GM23248 (cell line): ENCODE measurements at places on chromosomes 1 and 21. TPM values are rescaled to one million over a fixed set of nuclear protein-coding genes. Genes with fewer than 3 reads are reported as not detected.

DNA sequence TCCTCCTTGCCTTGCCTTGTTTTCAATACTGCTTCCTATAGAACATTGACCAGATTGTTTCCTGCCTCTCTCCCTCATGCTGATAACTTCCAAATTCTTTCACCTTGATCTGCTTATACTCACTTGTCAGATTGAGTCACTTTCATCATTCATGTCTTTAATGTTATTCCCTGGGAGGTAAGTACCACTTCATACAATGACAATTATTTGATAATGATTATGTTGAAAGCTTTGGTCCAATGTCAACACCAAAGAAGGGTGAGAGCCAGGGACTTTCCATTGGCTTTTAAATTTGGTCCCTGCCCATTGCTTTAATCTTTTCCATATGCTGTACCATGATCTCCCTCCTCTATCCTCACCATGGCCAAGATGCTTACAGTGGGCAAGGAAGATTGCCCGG, 137.4 kb downstream of the SYT2 start:
- DNase-seq, result no peak
- H3K4me3 ChIP-seq, result no peak overlapping the region
- no peaks in the 10 kb centered on the region for H3K27me3 ChIP-seq
- no peak overlapping the region for H3K27ac ChIP-seq
- H3K36me3 ChIP-seq, result no peaks in the 10 kb centered on the region
- peaks cover 53% of the 10 kb centered on the region for H3K4me1 ChIP-seq

- no peaks in the 10 kb centered on the region for H3K4me1 ChIP-seq
- peak; percentile 47 for DNase-seq
- no peak overlapping the region for H3K27ac ChIP-seq
Observed at GRCh38 chr1:236168716-236169429, 26.5 kb downstream of the GPR137B start.

The LYPLAL1 gene
- total RNA-seq, result 9.1 and 11.4 TPM in 2 replicates

The AMY2B gene
- 1.1 and 2.5 TPM in 2 replicates for total RNA-seq

The F13B gene
- total RNA-seq, result not detected in 2 replicates

DNA sequence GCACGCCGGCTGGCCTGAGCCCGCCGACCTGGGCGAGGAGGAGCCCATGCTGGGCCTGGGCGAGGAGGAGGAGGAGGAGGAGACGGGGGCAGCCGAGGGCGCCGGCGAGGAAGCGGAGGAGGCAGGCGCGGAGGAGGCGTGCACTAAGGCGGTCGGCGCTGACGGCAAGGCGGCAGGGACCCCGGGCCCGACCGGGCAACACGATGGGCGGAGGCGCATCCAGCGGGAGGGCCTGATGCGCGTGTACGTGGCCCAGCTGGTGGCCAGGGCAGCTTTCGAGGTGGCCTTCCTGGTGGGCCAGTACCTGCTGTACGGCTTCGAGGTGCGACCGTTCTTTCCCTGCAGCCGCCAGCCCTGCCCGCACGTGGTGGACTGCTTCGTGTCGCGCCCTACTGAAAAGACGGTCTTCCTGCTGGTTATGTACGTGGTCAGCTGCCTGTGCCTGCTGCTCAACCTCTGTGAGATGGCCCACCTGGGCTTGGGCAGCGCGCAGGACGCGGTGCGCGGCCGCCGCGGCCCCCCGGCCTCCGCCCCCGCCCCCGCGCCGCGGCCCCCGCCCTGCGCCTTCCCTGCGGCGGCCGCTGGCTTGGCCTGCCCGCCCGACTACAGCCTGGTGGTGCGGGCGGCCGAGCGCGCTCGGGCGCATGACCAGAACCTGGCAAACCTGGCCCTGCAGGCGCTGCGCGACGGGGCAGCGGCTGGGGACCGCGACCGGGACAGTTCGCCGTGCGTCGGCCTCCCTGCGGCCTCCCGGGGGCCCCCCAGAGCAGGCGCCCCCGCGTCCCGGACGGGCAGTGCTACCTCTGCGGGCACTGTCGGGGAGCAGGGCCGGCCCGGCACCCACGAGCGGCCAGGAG, 7.2 kb upstream of the IBA57 start:
- no peaks in the 10 kb centered on the region for H3K27me3 ChIP-seq
- peak; percentile 34 for DNase-seq
- H3K4me1 ChIP-seq, result peaks cover 19% of the 10 kb centered on the region; the same call in 1 of the 2 replicates
- H3K36me3 ChIP-seq, result no peaks in the 10 kb centered on the region
- H3K27ac ChIP-seq, result no peak overlapping the region

- peaks cover 6% of the 10 kb centered on the region; the same call in 1 of the 2 replicates for H3K4me1 ChIP-seq
- no peaks in the 10 kb centered on the region for H3K27me3 ChIP-seq
- no peak for DNase-seq
- H3K36me3 ChIP-seq, result no peaks in the 10 kb centered on the region
- H3K4me3 ChIP-seq, result no peak overlapping the region
Observed at GRCh38 chr1:221747839-221748238, 6.0 kb upstream of the DUSP10 start.

DNA sequence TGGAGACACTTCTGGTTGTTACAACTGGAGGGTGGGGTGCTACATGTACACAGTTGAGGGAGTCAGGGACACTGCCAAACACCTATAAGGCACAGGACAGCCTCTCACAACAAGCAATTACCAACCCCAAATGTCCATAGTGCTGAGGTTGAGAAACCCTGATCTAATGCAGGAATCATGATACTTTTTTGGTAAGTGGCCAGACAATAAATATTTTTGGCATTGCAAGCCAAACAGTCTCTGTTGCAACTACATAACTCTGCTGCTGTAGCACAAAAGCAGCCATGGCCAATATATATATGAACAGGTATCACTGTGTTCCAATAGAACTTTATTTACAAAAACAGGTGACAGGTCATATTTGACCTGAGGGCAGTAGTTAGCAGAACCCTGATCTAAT, 177.5 kb downstream of the ASTN1 start:
- H3K27ac ChIP-seq, result no peak overlapping the region

The NT5C1A gene
- total RNA-seq, result not detected in 2 replicates

- DNase-seq, result no peak
- no peak overlapping the region for H3K4me3 ChIP-seq
- H3K27ac ChIP-seq, result no peak overlapping the region
Observed at GRCh38 chr1:211695135-211695816, 19.9 kb upstream of the NEK2 start.

- no peak overlapping the region for H3K27ac ChIP-seq
- no peak for DNase-seq
- no peaks in the 10 kb centered on the region for H3K36me3 ChIP-seq
- H3K4me3 ChIP-seq, result no peak overlapping the region
- H3K27me3 ChIP-seq, result peaks cover 44% of the 10 kb centered on the region
Observed at GRCh38 chr1:92476071-92476631, 10.6 kb downstream of the GFI1 start.

GRCh38 chr1:228378090-228378872, 28.4 kb downstream of the TRIM11 start:
- H3K4me1 ChIP-seq, result no peaks in the 10 kb centered on the region
- H3K27me3 ChIP-seq, result no peaks in the 10 kb centered on the region
- H3K4me3 ChIP-seq, result peak overlapping the region; percentile 80
- peak; percentile 88 for DNase-seq
- H3K27ac ChIP-seq, result no peak overlapping the region

- peak overlapping the region; percentile 73 for H3K27ac ChIP-seq
- no peaks in the 10 kb centered on the region for H3K27me3 ChIP-seq
- H3K4me1 ChIP-seq, result peaks cover 30% of the 10 kb centered on the region
- H3K36me3 ChIP-seq, result no peaks in the 10 kb centered on the region
- no peak overlapping the region for H3K4me3 ChIP-seq
Observed at GRCh38 chr1:2258996-2259395, 30.9 kb downstream of the SKI start.

DNA sequence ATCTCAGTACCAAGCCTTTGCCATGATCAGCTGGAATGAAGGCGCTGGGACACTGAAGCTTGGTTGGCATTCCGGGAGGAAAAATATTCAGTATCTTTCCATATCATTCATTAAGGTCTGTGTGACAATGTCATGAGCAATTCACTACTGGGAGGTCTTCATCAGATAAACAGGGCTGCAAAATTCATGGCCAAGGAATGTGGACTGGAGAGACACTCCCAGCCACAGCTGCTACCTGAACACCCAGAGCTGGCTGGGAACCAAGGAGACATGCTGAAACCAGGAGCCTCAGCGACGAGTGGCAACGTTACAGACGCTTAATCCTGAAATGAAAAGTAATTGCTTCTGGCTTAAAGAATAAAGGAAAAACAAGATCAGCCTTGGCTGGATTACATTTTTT, 30.6 kb upstream of the DDAH1 start:
- H3K36me3 ChIP-seq, result peaks cover 48% of the 10 kb centered on the region
- peak overlapping the region; percentile 35 for H3K4me3 ChIP-seq
- H3K4me1 ChIP-seq, result peaks cover 55% of the 10 kb centered on the region

DNA sequence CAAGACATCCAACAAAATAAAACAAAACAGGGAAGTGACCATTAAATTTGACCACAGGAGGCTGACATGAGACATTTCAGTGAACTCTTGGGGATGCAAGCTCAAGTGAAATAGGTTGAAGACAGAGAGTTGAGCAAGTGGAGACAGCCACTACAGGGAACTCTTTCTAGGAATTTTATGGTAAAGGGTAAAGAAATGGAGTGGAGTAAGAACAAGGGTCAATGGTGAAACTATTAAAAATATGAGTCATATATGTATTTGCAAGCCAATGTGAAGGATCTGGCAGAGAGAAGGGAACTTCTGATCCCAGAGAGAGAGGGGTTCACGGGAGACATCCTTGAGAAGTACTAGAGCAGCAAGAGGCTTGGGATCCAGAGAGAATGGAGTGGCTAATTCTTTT, 9.1 kb upstream of the TRABD2B start:
- no peak overlapping the region for H3K27ac ChIP-seq
- DNase-seq, result no peak
- peaks cover 32% of the 10 kb centered on the region for H3K27me3 ChIP-seq
- H3K4me3 ChIP-seq, result no peak overlapping the region

The SPATA45 gene
- total RNA-seq, result not detected in 2 replicates

DNA sequence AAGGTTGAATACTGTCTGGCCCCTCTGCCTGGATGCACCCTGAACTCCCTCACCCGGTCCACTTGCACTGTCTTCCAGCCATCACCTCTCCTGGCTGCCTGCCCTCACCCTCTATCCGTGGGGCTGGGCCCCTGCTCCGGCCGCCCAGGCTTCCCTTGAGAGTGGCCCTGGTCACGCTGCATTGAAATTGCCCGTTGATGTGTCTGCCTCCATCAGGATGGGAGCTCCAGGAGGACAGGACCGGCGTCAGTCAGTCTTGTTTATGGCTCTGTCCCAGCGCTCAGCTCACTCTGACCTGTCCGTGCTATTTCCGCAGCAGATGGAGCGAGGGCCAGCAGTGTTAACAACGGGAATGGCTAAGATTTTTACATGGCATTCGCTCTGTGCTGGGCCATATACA, 34.9 kb downstream of the FOXO6 start:
- no peaks in the 10 kb centered on the region for H3K4me1 ChIP-seq
- no peaks in the 10 kb centered on the region for H3K36me3 ChIP-seq
- no peak overlapping the region for H3K27ac ChIP-seq
- peaks cover 23% of the 10 kb centered on the region for H3K27me3 ChIP-seq

DNA sequence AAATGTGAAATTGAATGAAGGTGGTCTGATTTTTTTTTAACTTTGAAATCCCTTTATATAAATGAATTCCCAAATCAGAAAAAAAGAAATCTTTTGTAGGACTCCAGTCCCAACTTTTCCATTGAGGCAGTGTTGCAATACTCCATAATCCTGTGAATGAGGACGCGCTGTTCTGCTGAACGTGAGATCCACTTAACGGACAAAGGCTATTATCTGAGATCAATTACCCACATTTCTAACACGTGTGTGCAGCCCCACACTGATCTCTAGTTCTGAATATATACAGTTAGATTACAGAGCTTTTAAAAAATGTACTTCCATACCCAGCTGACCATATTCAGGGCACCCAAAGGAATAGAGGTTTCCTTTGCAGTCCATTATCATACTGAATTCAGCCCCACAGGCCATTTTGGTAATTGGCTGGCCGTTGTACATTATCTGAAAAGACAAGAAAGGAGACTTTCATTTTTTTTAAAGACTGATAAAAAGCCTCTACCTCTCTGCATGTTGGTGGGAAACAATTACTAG, 19.0 kb downstream of the RCC2 start:
- H3K36me3 ChIP-seq, result peaks cover 69% of the 10 kb centered on the region
- H3K4me1 ChIP-seq, result no peaks in the 10 kb centered on the region
- no peak for DNase-seq
- H3K27me3 ChIP-seq, result no peaks in the 10 kb centered on the region
- H3K27ac ChIP-seq, result no peak overlapping the region

GRCh38 chr21:46052703-46053651, 44.9 kb upstream of the COL6A2 start:
- H3K36me3 ChIP-seq, result no peaks in the 10 kb centered on the region
- peak overlapping the region; percentile 24 for H3K4me3 ChIP-seq
- peaks cover 37% of the 10 kb centered on the region for H3K4me1 ChIP-seq
- H3K27me3 ChIP-seq, result no peaks in the 10 kb centered on the region

DNA sequence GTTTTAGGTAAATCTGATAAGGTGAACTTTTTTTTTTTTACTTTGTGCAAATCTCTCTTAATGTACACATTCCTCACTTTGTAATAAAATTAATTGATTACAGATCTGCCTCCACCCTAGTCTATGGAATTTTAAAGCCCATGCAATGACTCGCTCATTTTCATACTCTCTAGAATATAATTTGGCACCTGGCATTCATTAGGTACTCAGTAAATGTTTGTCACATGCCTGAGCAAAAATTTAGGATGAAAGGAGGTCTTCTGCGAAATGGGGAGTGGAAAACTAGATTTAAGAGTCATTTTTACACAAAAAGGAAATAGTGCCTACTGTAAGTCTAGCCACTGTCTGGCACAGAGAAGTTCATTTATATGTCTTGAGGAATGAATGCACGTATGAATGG, 350.1 kb downstream of the DPYD start:
- H3K27me3 ChIP-seq, result no peaks in the 10 kb centered on the region
- peaks cover 21% of the 10 kb centered on the region for H3K4me1 ChIP-seq
- H3K27ac ChIP-seq, result no peak overlapping the region
